ENCODE measurements at places on chromosomes 2 and 18.

GRCh38 chr2:64213532-64214275 is 69.5 kb upstream of the PELI1 start:
- DNase-seq: peak; percentile 74

- DNase-seq: no peak
These were observed 242.9 kb upstream of the TMEFF2 start for GRCh38 chr2:192437653-192438052.

- DNase-seq: no peak
These were observed 262.2 kb downstream of the HDAC4 start for GRCh38 chr2:239138610-239139009.

DNA sequence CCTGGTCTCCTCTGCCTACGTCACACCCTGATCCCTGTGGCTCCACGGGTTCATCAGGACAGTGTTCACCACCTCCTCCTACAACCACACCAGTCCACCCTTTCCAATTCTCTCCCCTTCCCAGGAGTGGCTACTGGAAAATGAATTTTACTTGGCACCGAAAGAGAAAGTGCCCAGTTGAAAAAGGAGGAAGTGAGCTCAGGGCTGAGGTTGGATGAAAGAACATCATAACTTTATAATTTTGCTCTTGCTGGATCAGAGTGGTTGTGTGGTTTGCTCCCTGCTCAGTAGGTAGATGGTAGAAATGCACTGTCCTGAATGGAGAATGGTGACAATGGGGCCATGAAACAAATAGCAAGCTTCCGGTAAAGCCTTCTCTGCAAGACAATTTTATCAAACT is 140.3 kb upstream of the DDX18 start:
- DNase-seq: no peak

GRCh38 chr2:195531754-195532153 is 125.3 kb upstream of the SLC39A10 start:
- DNase-seq: no peak

DNA sequence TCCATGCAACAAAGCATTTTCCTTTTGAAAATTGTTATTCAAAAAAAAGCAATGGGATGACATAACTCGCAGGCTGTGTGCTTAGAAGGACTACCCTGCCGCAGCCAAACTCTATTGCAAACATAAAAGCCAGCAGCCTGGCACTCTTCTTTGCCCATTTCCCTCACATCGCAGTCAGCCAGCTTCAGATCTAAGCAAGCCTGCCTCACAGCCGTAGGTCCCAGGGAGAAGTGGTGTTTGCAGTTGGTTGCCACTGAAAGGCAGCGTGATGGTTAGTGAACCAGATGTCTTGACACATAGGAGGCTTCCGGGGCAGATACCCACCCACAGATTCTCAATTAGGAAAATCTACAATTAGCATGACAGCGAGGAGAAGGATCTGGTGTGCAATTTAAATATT is 655.2 kb downstream of the RNF144A start:
- DNase-seq: no peak
